Suprapubic skin (tissue), 4 donors: ENCODE measurements at places on chromosomes 6 and 20.
A peak's percentile ranks its signal among the peaks of the same experiment; 100 is the strongest.

DNA sequence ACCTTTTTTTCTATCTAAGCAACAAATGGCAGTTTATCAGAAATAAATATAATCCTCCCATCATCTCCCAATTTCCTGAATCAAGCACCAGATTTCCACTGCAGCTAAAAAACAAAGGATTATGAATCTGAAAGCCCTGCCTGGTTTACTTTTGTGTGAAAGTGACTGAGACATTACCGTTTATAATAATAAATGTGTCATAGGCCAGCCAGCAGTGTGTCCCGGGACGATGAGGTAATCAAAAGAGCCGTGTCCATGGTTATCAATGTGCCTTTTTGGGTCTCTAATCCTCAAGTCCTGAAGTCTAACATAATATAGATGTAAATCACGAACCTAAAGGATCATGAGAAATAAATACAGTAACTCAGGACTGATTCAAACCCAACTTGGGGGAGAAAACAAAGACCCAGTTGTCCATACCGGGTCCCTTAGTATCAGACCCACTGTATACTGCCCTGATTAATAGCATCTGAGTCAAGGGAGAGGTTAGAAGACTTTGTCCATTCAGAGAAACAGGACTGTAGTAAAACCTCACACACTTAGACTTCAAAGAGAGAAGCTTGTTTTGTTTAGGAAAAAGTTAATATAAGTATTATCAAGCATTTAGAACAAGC is 149.1 kb downstream of the SASH1 start:
- no peak overlapping the region for H3K4me3 ChIP-seq
- no peaks in the 10 kb centered on the region for H3K27me3 ChIP-seq
- H3K4me1 ChIP-seq, result peaks cover 28% of the 10 kb centered on the region
- peak overlapping the region; percentile 85 for H3K27ac ChIP-seq
- DNase-seq, result no peak

- no peak overlapping the region for H3K27ac ChIP-seq
- DNase-seq, result peak; percentile 52
- H3K36me3 ChIP-seq, result no peaks in the 10 kb centered on the region
- peaks cover 3% of the 10 kb centered on the region for H3K4me1 ChIP-seq
- H3K4me3 ChIP-seq, result no peak overlapping the region
- H3K27me3 ChIP-seq, result peaks cover 3% of the 10 kb centered on the region
These were observed 105.8 kb upstream of the DUSP22 start for GRCh38 chr6:186340-186965.

DNA sequence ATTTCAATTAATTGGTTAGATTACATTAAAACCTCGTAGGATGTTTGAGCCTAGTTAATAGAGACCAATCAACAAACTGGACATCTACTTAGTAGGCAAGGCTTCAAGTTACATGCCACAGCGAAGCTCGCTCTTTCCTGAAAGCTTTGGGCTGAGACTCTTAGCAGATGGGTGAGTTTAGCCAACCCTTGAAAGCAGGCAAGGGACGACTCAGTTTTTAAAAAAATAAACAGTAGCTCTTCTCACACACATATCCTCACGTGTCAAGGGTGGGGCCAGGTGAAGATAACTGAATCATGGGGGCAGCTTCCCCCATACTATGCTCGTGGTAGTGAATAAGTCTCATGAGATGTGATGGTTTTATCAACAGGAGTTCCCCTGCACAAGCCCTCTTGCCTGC is 775 bp downstream of the MTFR2 start:
- peaks cover 21% of the 10 kb centered on the region for H3K4me1 ChIP-seq
- DNase-seq, result no peak
- H3K36me3 ChIP-seq, result no peaks in the 10 kb centered on the region
- H3K27me3 ChIP-seq, result no peaks in the 10 kb centered on the region
- peak overlapping the region; percentile 83 for H3K4me3 ChIP-seq

DNA sequence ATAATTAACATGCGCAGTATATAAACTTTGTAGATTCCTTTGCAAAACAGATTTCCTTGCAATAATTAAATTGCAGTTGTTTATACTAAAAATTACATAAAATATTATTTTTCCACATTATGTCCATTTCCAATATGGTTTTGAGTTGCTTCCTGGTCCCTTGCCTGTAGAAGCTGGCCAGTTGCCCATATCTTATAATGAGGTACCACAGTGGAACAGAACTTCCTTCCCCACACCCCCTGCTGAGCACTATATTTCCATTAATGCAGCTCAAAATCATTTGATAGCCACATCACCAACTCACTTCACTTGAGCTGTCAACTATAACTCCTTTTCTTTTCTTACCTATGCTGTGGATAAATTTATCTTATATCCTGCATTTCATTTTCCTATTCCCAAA is 194.6 kb downstream of the DST start:
- DNase-seq, result no peak
- H3K4me3 ChIP-seq, result no peak overlapping the region
- no peaks in the 10 kb centered on the region for H3K36me3 ChIP-seq
- H3K27me3 ChIP-seq, result no peaks in the 10 kb centered on the region

GRCh38 chr6:4372866-4373265 is 237.5 kb upstream of the ECI2 start:
- no peak for DNase-seq
- H3K4me3 ChIP-seq, result no peak overlapping the region
- peaks cover under 1% of the 10 kb centered on the region for H3K27me3 ChIP-seq
- H3K36me3 ChIP-seq, result no peaks in the 10 kb centered on the region
- H3K4me1 ChIP-seq, result no peaks in the 10 kb centered on the region

GRCh38 chr20:37354210-37355195 is 8.6 kb downstream of the SRC start:
- no peak overlapping the region for H3K4me3 ChIP-seq
- no peaks in the 10 kb centered on the region for H3K36me3 ChIP-seq
- no peak overlapping the region for H3K27ac ChIP-seq
- peak; percentile 72 for DNase-seq
- peaks cover 54% of the 10 kb centered on the region for H3K4me1 ChIP-seq

DNA sequence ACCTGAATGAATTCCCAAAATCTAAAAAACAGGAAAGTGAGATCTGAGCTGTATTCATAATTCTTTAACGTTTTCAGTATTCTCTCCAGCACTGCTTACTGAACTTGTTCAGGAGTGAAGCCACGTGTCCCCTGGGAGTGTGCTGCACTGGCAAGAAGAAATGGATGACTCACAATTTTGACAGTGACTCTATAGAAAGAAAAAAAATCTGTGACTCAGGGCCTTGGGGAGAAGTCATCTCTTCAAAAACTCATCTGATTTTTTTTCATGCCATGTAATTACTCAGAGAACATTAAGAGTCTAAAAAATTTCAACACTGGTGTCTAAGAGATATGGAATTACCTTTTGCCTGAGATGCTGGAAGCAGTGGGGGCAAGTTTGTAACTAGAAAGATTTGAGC is 39.7 kb downstream of the ANKEF1 start:
- H3K27ac ChIP-seq, result no peak overlapping the region
- no peaks in the 10 kb centered on the region for H3K36me3 ChIP-seq
- H3K27me3 ChIP-seq, result no peaks in the 10 kb centered on the region

- no peak overlapping the region for H3K4me3 ChIP-seq
- DNase-seq, result no peak
- H3K4me1 ChIP-seq, result no peaks in the 10 kb centered on the region
- no peaks in the 10 kb centered on the region for H3K27me3 ChIP-seq
- no peaks in the 10 kb centered on the region for H3K36me3 ChIP-seq
These were observed 191.9 kb downstream of the CENPW start for GRCh38 chr6:126531840-126532239.

- no peak within 1 kb of the TSS for H3K27ac ChIP-seq
- H3K4me3 ChIP-seq, result peak within 1 kb of the TSS; percentile 47
- H3K36me3 ChIP-seq, result peaks cover 4% of the 10 kb centered on the region
- no peak for DNase-seq
- H3K4me1 ChIP-seq, result peaks cover 69% of the 10 kb centered on the region
These were observed at the start of gene TNFRSF6B for GRCh38 chr20:63696628-63697356. TNFRSF6B (plus strand) TSS chr20:63696652; CDS start chr20:63696768, 116 bp downstream.

DNA sequence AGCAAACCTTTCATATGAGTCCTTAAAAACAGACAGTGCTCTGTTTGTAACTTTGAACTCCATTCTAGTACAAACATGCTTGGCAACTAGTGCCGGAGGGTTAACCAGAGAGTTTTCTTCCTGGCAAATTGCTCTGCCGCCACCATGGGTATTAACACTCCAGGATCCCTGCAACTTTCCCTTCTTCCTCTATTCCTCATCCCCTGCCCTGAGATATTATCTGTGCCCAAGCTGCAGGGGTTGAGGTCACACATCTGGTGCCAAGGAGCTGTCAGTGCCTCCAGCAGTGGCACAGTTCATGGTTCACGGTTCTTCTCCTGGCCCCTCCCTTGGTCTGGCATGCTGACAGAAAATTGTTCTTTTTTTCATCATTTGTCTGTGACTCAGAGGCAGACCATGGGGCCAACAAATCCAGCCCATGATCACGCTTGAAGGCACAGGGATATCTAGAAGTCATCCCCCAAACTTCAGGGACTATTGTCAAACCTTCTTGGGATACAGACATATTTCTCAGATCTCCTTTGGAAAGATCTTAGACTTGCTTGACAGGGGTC is 77.5 kb downstream of the ATXN1 start:
- H3K27me3 ChIP-seq, result no peaks in the 10 kb centered on the region
- peaks cover 48% of the 10 kb centered on the region for H3K4me1 ChIP-seq
- DNase-seq, result no peak
- peak overlapping the region; percentile 12 for H3K4me3 ChIP-seq
- no peaks in the 10 kb centered on the region for H3K36me3 ChIP-seq

- no peaks in the 10 kb centered on the region for H3K36me3 ChIP-seq
- no peak for DNase-seq
- H3K4me1 ChIP-seq, result peaks cover 19% of the 10 kb centered on the region
- peak overlapping the region; percentile 85 for H3K27ac ChIP-seq
- H3K27me3 ChIP-seq, result no peaks in the 10 kb centered on the region
- H3K4me3 ChIP-seq, result no peak overlapping the region
These were observed 82.1 kb downstream of the KCNB1 start for GRCh38 chr20:49400410-49400809.

- H3K4me3 ChIP-seq, result no peak overlapping the region
- no peak for DNase-seq
- peaks cover 41% of the 10 kb centered on the region for H3K36me3 ChIP-seq
- no peaks in the 10 kb centered on the region for H3K27me3 ChIP-seq
- no peak overlapping the region for H3K27ac ChIP-seq
- no peaks in the 10 kb centered on the region for H3K4me1 ChIP-seq
These were observed 13.2 kb downstream of the MAP1LC3A start for GRCh38 chr20:34571753-34572152.

GRCh38 chr20:44056010-44056698 is 130.8 kb downstream of the JPH2 start:
- H3K36me3 ChIP-seq, result no peaks in the 10 kb centered on the region
- H3K4me1 ChIP-seq, result no peaks in the 10 kb centered on the region
- DNase-seq, result no peak
- no peak overlapping the region for H3K27ac ChIP-seq
- peaks cover 6% of the 10 kb centered on the region for H3K27me3 ChIP-seq

- H3K36me3 ChIP-seq, result no peaks in the 10 kb centered on the region
- no peak overlapping the region for H3K27ac ChIP-seq
- no peak overlapping the region for H3K4me3 ChIP-seq
- no peak for DNase-seq
These were observed 133.2 kb upstream of the JAG1 start for GRCh38 chr20:10807013-10807412.

GRCh38 chr20:54517241-54517975 is 42.0 kb downstream of the DOK5 start:
- no peaks in the 10 kb centered on the region for H3K36me3 ChIP-seq
- no peak overlapping the region for H3K27ac ChIP-seq
- H3K4me1 ChIP-seq, result no peaks in the 10 kb centered on the region
- no peak for DNase-seq

GRCh38 chr6:105692613-105693215 is 289.8 kb upstream of the PREP start:
- H3K4me1 ChIP-seq, result peaks cover 10% of the 10 kb centered on the region
- no peak overlapping the region for H3K4me3 ChIP-seq
- no peaks in the 10 kb centered on the region for H3K36me3 ChIP-seq

DNA sequence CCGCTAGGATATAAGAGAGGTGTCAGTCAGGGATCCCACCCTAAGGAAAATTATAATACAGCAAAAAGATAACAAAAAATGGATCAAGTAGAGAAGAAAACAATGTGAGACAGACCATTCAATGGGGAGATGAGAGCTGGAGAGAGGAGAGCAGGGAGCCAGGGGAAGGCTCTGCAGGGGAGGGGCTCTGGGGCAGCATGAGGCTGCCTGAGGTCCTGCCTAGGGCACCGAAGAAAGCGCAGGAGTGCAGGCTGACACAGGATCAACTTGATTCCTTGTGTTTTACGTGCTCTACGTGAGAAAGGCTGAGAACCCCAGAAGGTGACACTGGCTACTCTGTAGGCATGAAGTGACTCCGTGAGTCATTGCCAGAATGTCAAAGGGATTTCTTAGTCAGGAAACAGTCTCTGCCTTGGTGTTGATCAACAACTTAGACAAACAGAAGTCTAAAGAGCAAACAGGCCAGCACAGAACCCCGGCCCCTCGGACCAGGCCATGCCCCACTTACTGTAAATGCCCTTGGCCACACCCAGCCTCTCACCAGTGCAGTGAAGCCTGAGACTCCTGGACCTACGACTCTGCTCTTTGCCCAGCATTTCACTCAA is 290.1 kb upstream of the PRDM1 start:
- peaks cover 42% of the 10 kb centered on the region for H3K4me1 ChIP-seq
- no peaks in the 10 kb centered on the region for H3K36me3 ChIP-seq
- no peak overlapping the region for H3K4me3 ChIP-seq
- H3K27me3 ChIP-seq, result no peaks in the 10 kb centered on the region
- no peak overlapping the region for H3K27ac ChIP-seq

- peak overlapping the region; percentile 98 for H3K27ac ChIP-seq
- no peak for DNase-seq
- H3K27me3 ChIP-seq, result no peaks in the 10 kb centered on the region
- peak overlapping the region; percentile 76 for H3K4me3 ChIP-seq
- no peaks in the 10 kb centered on the region for H3K36me3 ChIP-seq
These were observed 1.1 kb downstream of the RAB32 start for GRCh38 chr6:146544616-146545182.

DNA sequence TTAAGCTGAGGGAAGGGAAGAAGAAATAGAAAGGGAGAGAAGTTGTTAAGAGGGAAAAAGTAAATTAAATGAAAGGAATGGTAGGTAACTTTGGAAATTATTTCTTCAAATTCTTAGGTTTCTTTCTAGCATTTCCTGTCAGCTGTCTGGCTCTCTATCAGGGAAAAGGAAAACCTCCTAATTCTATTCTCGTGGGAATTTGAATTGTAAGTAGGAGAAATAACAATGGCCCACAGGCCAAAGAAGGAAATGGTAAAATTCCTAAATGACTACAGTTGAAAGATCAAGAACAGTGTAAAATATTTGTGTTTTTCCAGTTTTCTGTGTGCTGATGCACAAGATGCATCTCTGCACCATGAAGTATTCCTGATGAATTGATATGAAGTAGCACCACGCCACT is 173.0 kb downstream of the IBTK start:
- H3K27me3 ChIP-seq, result no peaks in the 10 kb centered on the region
- no peak for DNase-seq

DNA sequence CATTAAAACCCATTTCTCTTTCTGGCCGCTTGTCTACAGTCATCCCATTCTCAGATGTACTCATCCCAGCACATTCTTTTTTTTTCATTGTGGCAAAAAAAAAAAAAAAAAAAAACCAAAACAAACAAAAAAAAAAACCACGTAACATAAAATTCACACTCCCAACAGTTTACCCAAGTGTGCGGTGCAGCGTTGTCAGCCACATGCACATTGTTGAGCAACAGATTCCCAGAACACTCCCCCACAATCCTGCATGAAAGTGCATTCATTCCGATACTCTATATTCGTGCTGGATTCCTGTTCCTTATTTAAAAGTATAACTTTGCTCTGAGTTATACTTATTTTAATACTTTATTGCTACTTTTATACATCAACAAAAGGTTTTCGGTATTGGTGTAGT is 96.0 kb downstream of the SASH1 start:
- no peak for DNase-seq
